AML-193 (cell line): ENCODE measurements at places on chromosomes 7 and 10.

GRCh38 chr10:11813855-11814567 lies 9.1 kb upstream of the PROSER2 start:
- no peak for DNase-seq

- DNase-seq, result no peak
Observed at GRCh38 chr7:151082141-151083070, 887 bp downstream of the TMUB1 start.

DNA sequence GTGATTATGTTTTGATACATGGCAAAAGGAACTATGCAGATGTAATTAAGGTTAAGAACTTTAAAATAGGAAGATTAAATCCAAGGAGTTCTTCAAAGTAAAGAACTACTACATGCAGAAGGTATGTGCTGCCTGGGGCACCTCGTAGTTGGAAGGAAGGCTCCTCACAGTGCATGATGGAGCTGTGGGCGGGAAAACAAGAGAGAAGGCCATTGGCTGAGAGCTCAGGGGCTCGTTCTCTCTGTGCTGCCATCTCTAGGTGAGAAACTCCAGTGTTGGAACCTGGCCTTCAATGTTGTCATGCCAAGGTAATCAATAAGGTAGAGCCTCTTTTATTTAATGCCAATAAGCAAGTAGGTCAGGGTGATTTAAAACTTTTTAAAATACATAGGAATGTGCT lies 391.4 kb upstream of the ETV1 start:
- DNase-seq, result no peak

DNA sequence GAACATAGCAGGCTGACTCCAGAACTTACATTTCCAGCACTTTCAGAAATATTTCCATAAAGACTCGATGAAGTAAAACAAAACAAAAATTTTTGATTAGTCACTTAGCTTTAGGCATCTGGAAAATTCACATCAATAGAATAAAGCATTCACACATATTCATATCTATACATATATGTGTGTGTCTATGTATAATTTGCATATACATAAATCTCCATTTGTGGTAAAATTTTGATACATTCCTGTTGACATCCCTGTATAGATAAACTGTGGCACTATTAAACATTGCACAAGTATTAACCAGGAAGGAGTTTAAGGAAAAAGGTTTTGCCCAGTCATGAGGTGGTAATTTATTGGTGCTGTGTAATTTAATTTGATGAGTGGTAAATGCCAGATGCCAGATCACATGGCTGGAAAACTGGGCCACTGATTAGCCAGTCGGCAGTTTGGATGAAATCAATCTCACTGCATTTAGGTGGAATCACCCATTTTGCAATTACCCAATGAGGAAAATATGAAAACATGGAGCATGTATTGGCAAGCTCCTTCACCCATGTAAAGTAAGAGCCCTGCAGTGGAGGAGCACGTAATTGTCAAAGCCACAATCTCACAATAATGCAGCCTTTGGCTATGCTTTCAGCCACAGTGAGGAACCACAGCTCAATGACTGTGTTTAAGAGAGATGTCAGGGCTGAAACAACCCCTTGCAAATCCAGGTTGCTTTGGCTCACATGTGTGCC lies 294.6 kb downstream of the RNLS start:
- no peak for DNase-seq

DNA sequence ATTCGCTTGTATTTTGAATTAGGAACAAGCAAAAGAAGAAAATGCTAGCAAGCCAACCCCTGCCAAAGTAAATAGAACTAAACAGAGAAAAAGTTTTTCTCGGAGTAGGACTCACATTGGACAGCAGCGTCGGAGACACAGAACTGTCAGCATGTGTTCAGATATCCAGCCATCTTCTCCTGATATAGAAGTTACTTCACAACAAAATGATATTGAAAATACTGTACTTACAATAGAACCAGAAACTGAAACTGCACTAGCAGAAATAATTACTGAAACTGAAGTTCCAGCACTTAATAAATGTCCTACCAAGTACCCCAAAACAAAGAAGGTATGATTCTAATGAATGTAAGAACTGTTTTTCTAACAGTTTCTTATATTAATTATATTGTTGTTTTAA lies 87.9 kb downstream of the KMT2E start:
- no peak for DNase-seq

- DNase-seq, result no peak
Observed at GRCh38 chr10:87804939-87805569, 13.0 kb downstream of the ATAD1 start.

DNA sequence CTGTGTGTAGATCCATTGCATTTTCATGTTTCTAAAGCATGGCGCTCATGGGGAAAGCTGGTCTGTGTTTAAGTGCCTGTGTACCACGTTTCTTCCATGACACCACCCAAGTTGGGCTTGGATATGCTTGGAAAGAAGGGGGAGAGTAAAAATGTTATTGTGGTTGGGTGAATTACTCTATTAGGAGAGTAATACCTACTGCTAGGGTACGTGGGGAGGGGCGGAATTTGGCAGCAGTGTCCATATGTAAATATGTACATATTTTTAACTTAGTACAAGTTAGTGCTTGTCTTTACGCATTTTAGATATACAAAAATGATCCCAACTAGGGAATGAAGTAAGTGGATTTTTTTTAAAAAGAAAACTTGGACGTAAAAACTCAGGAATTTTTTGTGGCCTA lies 42.9 kb upstream of the SAMD8 start:
- DNase-seq, result no peak

GRCh38 chr7:144391823-144392255 lies 11.7 kb downstream of the NOBOX start:
- DNase-seq, result peak; percentile 53

GRCh38 chr10:98582363-98582762 lies 135.6 kb upstream of the HPS1 start:
- DNase-seq, result no peak

DNA sequence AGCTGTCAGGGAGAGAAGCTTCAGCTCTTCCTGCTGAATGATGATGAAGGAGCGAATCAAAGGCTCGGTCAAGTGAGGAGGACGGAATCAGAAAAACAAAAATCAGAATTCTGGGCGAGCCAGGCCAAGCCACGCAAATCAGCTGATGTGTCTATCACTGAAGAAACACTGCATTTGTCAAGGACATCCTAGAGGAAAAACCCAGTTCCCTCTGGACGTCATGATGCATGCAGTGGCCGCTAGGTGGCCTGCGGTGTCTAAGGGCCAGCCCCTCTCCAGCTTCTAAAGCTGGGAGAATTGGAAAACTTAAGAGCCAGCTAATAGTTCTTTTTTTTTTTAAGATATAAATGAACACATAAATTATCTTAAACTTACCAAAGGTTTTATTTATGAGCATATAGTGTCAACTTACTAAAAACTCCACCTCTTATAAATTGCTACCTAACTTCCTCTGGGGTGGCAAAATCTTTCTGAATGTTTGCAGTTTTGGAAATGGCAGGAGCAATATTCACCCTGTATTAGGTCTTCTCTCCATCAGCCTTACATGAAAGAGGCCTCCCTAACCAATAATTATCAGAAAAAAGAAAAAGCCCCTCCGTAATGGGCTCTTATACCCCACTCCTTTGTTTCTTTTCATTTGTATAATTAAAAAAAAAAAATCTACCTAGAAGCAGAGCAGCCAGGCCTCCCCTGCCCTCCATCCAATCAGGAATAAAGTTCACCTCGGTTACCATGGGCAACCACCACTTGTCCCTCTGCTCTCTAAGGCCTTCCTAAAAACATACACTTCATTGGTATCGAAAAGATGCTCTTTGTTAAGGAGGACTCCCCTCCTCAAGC lies 186.8 kb downstream of the USP6NL start:
- DNase-seq, result peak; percentile 5

- no peak for DNase-seq
Observed at GRCh38 chr7:960269-960871, 5.9 kb upstream of the ADAP1 start.

GRCh38 chr10:14523286-14523685 lies 192.6 kb upstream of the FRMD4A start:
- DNase-seq, result no peak

DNA sequence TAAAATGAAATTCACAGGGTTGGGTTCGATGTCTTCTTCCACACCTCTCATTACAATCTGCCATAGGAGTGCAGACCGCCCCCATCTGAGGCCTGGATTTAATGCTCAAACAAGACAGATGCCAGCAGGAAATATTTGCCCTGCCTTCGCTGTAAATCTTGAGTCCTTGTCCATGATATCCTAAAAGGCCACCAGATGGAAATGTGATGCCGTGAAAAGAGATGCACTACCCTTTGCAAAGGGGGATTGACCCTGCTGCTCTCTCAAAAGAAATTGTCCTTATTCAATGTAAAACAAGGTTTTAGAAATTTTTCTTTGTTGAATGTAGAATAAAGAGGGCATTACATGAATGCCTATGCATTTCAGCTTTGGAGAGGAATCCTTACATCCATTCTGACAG lies 37.5 kb downstream of the AGAP4 start:
- DNase-seq, result no peak

GRCh38 chr10:132162590-132163277 lies 24.0 kb upstream of the DPYSL4 start:
- DNase-seq, result no peak

DNA sequence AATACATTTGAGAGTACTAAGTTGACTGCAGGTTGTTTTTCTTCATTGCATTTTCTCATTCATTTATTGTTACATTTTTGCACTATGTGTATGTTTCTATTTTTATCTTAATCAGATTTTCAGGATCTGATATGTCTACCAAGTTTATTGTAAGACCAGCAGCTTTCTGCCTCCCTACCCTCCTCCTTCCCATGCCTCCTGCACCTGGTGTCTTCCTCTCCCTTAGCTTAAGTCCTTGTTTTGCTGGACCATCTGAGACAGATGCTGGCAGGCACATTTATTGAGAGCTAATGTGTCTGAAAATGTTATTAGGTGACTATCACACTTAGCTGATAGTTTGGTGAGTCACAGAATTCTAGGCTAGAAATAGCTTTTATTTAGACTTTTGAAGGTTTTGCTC lies 79.6 kb downstream of the ANLN start:
- DNase-seq, result no peak

DNA sequence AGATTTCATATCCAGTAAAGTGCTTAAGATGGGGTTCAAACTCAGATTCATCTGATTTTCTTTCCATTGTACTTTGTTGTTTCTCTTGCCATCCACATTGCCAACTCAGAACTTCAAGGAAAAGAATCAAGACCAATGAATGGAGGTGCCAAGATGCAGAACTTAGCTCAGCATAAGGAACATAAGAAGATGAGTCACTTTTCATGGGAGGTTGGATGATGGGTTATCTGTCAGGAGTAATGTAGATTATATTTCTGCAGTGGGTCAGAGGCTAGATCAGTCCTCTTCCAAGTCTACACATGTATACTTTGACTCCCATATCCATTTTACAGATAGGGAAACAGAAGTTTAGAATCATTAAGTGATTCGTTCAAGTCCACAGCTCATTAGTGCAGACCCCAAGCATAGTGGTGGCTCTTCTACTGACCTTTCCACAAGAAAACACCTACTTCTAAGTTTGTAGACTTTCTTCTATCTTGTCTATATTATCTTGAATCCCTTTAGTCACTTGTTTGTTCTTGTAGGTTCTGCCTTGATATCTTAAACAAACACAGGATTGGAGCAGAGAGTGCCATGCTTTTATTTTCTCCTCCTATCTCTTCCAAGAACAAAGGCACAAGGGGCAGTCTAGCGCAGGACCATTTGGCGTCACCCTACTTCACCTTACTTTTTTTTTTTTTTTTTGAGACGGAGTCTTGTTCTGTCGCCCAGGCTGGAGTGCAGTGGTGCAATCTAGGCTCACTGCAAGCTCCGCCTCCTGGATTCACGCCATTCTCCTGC lies 14.0 kb upstream of the ADD3 start:
- DNase-seq, result no peak

DNA sequence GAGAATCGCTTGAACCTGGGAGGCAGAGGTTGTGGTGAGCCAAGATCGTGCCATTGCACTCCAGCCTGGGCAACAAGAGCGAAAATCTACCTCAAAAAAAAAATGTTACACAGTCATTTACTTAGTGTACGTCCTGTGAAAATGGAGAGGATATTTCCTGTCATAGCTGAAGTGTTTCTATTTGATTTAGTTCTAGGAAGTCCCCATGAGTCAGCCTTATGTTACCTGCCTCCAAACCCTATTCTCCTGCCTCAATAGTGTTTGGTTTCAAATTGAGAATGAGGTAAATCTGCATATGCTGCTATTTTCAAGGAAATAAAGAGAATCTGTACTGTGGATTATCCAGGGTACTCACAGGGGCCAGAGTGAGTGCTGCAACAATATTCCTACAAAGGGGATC lies 1284.5 kb upstream of the AUTS2 start:
- no peak for DNase-seq

GRCh38 chr7:45033261-45033930 lies 33.4 kb downstream of the CCM2 start:
- DNase-seq, result no peak

DNA sequence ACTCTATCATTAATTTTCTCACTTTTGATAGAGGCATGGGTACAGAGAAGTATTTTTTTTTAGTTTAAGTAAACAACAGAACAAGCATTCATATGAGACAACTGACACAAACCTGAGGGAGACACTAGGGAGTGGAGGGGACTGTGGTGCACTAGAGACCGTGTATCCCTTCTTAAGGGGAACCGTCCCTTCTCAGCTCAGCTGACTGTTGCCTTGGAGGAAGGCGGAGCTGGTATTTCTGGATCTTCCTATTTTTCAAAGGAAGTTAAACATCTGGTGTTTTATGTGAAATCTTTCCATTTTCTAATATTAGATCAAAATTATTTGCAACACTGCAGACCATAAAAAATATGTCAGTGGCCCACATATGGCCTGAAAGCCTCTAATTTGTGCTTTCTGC lies 113.6 kb upstream of the MACROH2A2 start:
- DNase-seq, result no peak

DNA sequence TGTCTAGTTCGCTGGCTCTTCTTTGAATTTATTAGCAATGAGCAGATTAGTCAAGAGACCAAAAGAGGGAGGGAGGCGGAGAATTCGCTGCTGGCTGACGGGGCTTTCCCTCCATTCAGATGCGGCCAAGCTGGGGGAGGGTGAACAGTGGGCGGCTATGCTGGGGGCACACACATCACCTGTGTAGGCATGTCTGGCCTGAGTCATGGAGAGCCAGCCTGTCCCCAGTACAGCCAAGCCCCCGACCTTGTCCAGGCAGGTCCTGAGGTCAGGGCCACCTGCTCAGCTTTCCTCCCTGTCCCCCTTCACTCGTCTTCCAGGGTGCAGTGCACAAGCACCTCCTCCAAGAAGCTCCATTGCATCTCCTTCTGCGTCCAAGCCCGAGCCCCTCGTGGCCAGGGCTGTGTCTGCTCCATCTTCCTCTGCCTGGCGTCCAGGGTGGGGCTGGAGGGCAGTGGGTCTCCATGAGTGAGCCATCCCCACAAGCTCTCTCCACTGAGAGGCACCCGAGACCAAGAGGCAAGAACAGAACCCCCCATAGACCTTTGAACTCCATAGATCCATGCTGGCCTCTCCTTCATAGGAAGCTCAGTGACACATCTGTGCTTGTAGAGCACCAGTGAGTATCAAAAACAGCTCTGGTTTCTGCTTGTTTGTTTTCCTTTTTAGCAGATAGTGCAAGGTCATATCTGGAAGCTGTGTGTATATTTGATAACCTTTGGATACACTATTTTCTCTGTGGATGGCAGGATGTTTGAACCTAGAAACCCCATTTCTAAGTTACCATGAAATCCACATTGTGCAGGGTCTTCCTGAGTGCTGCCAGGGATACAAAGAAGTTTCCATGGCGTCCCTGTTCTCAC lies 1.9 kb upstream of the DEPP1 start:
- DNase-seq, result no peak
